ENCODE measurements at places on chromosomes 16 and 17.

DNA sequence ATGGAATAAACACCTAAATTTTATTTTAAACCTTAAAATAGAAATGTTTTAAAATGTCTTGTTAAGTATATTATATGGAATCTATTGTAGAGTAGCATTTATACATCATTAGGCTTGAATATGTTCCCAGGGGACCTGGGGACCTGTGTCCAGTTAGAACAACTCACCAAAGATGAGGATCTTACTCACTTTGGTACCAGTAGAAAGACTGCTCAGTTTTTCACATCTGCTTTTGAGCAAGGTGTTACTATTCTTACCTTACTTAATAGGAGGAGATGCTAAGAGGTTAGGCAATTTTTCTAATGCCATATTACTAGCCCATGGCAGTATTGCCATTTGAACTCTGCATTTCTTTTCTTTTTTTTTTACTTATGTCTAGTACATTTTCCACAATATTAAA lies 14.7 kb downstream of the STXBP4 start:
- DNase-seq: no peak

GRCh38 chr16:21279501-21279900 lies 1.4 kb upstream of the CRYM start:
- DNase-seq: no peak

DNA sequence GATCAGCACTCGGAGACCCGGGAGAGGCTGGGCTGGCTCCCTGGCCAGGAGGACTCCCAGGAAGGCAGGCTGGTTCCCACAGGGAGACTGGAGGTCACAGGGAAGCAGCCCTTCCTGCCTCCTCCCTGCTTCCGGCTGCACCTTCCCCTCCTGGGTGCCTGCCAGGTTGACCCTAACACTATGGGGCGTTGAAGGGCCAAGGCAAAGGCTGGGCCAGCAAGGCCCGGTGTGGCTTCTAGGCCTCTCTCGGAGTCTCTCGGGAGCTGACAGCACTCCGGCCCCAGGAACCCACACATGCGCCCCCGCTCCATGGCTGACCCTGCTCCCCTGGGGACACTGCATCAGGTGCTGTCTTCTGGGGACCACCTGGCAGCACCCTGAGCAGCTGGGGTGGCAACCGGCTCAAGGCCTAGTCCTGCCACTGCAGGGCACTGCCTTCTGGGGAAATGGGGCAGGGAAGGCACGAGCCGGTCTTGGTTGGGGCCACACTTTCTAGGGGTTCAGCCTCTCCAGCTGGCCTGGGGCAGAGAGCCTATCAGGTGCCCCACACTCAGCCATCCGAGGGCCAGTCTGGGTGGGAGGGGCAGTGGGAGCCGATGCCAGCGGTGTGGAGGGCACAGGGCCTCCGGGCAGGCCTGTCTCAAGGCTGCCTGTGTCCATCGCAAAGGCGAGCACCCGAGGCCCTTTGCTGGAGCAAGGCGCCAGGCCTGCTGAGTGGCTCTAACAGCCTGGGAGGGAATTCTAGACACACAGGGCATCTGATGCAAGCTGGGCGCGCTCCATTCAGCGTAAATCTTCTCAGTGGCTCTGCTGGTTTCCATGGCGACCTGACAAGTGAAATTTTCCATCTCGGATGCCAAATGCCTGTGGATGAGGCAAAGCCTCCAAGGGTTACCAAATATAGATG lies 5.6 kb upstream of the MTSS2 start:
- DNase-seq: peak; percentile 98

- DNase-seq: no peak
Measured at GRCh38 chr16:19365486-19365885, 52.2 kb upstream of the TMC5 start.

- DNase-seq: no peak
Measured at GRCh38 chr16:1012135-1012534, 30.6 kb downstream of the SOX8 start.

DNA sequence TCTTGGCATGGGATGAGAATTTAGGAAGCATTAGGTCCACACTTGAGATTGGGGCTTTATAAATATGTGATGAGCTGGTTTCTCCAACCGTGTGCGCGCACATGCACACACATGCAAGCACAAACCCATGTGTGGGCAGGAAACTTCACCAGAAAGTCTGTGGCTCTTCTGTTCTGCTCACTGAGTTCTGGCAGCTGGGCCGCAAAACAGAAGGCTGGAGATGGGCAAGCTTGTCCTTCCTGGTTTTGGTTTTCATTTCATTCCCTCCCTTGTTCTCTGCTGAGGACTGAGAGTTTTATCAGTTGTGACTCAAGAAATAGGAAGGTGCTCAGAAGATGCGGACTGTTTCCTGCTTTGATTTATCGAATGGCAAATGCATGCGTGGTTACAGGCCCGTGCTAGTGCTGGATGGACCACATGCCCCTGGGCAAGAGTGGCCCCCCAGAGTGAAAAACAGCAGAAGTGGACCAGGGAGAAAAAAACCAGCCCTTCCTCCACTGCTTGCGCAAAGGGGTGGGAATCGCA lies 14.1 kb downstream of the MAP3K14 start:
- peak; percentile 64 for DNase-seq

DNA sequence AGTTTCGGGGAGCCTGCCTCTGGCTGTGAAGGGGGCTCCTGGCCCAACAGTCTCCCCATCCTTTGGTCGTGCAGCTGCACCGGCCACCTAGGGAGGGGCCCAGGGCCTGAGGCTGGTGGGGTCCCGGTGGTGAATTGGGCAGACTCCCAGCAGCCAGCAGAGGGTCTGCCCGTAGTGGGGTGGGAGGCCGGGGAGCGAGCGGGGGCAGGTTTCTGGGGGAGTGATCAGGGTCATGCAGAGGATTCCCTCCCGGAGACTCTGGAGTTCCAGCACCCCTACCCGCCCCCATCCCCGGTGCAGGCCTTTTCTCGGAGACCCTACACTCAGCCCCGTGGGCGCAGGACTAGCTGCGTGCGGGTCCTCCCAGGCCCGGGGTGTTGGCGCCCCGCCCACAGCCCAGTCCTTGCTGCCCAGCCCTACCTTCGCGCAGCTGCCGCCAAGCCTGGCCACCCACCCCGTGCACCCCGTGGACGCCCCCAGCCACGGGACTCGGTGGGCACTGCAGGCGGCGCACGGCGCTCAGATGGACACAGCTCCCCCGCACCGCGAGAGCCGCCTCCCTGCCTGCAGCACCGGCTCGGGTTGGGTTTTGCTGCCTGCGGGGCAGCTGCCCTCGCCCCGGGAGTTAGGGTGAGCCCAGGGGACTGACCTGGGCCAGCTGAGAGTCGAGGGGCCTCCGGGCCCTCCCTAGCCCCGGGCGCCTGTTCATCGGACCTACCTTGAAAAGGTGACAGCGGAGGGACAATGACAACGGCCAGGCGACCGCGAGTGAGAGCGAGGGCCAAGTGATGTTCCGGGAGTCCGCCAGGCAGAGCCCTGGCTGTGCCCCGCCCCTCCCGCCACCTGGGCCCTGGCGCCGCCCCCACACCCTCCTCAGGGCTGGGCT lies at the start of gene GNG13:
GNG13 (minus strand) TSS at position 787 of the 886 bp plus-strand sequence. CDS start 1,657 bp downstream, outside the sequence.
- DNase-seq: no peak

- DNase-seq: no peak
Measured at GRCh38 chr17:4514206-4514605, 15.5 kb downstream of the SPNS2 start.

- no peak for DNase-seq
Measured at GRCh38 chr17:19876529-19877161, 8.9 kb upstream of the ULK2 start.

DNA sequence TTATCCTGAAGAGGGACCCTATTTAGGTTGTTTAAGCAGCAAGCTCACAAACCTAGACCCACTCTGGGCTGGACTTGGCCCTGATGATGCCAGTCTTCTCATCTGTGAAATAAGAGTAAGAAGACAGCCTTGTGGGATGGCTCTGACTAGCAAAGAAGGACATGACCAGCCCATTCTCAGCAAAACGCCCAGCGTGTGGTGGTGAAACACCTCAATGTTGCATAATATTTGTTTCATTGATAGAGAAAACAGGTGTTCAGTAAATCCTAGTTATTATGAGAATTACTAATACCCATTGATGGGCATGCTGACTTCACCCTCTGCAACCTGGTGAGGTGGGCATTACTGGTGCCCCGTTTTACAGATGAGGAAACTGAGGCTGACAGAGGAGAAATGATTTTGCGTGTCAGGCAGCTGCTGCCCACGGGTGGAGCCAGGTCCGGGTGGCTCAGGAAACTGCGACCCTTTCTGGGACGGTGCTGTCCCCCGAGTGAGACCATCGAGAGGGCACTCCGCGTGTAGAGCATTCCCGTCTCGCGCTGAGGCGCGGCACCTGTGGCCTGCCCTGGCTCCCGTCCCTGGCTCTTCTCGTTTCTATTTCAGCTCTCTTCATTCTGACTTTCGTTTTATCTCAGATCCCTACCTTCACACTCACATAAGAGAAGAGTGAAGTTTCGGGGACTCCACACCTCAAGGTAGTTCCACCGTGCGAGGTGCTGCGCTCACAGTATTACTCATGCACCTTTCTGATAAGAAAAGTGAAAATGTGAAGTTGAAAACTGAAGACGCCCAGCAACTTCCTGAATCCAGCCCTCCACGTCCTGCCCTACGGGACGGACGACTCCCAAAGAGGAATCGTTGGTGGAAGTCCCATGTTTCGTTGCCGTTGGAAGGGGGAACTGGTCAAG lies 48.5 kb downstream of the IRF8 start:
- DNase-seq: no peak

DNA sequence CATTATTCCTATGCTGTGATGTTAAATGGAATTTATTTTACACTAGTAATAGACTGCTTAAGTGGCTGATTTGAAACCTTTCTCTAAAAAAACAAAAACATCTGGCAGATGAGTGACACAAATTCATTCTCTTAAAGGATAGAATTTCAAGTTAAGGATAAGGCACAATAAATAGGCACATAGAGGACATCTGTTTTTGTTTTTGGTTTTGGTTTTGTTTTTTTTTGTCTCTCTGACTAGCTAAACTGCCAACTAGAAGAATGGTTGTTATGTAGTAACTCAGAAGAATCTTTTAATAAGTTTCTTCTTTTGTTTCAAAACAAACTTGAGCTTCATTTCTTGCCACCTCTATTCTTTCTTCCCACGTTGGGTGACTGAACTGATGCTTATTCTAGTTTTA lies 5.1 kb upstream of the VPS4A start:
- no peak for DNase-seq

DNA sequence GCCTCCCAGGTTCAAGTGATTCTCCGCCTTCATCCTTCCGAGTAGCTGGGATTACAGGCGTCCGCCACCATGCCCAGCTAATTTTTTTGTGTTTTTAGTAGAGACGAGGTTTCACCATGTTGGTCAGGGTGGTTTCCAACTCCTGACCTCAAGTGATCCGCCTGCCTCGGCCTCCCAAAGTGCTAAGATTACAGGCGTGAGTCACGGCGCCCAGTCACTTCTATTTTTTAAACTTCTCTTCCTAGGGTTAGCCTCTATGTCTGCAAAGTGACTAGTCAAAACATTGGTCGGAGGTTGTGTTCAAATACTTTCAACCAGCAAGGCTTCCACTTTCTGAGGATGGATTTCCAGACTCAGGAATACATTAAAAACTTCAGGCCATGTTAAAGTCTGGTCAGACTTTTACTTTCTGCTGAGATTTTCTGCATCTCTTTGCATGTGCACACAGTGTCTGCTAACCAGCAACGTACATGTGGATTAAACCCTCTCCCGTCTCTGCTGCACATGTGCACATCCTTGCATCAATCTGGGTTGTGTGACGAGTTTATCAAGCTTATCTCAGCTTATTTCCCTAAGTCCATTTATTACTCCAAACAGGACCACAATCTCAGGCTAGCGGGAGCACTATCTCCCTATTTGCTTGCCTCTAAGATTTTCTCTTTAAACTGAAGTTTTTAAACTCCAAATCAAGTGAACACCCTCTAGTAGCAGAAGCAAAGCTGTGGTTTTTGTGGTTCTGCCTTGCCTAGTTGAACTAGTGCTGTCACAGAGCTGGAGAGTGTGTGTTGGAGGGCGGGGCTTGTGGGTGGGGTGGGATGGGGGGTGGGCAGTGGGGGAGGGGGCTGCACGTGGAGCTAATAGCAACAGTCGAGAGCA lies 525.2 kb upstream of the GOT2 start:
- DNase-seq: peak; percentile 64

DNA sequence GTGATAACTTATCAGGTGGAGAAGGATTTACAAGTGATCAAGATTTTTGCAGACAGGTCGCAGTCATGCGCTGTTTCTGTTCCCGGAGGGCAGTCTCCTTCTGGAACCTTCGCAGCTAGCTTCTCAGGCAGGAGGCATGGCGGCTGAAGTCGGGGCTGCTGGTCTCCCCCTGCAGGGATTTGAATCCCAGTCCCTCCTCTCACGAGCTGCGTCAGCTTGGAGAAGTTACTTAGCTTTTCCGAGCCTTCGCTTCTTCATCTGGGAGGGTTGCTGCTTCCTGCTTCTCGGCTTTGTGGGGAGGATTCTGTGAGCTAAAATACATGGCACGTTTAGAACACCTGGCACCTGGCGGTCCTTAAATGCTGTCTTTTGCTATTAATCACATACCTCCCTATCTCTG lies 287.8 kb upstream of the FOXF1 start:
- DNase-seq: peak; percentile 75

DNA sequence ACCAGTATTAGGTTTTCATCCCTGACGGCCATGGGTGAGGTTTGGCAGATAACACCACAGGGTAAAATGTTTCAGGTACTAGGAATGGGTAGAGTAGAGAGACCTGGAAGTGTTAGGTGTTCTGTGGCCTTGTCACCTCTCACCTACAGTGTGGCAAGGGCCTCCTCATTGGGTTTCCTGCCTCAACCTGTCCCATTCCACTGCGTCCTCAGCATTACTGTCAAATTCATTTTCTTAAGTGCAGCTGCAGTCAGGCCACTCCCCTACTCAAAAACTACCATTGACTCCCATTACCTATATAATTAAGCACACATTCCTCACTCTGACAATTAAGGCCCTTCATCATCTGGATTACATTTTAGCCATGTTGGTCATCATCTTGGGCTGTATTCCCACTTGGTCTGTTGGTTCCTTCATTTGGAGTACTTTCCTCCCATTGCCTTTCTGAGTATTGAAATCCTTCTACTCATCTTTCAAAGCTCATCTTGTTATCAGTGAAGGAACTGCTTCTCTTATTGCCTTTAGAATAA lies 64.5 kb downstream of the NUP88 start:
- DNase-seq: no peak

DNA sequence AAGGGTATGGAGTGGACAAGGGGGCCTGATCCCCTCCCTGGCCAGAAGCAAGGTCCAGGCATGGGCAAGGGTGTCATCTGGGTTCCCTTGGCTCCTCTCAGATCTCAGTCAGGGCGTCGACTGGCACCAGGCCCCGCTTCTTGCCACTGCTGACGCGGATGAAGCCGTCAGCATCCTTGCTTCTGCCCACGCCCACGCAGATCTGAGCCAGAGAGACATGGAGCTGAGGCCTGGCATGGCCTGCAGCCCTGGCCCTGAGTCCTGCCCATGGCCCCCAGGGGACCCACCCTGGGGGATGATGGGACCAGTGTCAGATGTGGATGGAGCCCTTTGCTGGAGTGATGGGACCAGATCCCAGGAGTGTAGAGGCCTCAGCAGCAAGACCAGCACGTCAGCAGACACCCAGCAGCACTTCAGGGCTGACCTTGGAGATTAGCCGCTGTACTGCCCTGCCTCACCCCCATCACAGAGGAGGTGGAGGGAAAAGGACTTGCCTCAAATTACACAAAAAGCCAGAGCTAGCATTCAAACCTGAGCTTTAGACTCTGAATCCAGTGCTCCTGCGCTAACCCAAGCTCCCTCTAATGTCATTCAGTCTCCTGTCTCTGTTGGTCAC lies 12.2 kb downstream of the RPL19 start:
- no peak for DNase-seq

- DNase-seq: no peak
Measured at GRCh38 chr17:55224746-55225145, 40.0 kb upstream of the HLF start.

- no peak for DNase-seq
Measured at GRCh38 chr17:28315846-28316705, 2.9 kb upstream of the TMEM97 start.
